ENCODE measurements at places on chromosomes 13 and 19.

GRCh38 chr19:35545855-35546381, 492 bp downstream of the TMEM147 start:
- DNase-seq = no peak

DNA sequence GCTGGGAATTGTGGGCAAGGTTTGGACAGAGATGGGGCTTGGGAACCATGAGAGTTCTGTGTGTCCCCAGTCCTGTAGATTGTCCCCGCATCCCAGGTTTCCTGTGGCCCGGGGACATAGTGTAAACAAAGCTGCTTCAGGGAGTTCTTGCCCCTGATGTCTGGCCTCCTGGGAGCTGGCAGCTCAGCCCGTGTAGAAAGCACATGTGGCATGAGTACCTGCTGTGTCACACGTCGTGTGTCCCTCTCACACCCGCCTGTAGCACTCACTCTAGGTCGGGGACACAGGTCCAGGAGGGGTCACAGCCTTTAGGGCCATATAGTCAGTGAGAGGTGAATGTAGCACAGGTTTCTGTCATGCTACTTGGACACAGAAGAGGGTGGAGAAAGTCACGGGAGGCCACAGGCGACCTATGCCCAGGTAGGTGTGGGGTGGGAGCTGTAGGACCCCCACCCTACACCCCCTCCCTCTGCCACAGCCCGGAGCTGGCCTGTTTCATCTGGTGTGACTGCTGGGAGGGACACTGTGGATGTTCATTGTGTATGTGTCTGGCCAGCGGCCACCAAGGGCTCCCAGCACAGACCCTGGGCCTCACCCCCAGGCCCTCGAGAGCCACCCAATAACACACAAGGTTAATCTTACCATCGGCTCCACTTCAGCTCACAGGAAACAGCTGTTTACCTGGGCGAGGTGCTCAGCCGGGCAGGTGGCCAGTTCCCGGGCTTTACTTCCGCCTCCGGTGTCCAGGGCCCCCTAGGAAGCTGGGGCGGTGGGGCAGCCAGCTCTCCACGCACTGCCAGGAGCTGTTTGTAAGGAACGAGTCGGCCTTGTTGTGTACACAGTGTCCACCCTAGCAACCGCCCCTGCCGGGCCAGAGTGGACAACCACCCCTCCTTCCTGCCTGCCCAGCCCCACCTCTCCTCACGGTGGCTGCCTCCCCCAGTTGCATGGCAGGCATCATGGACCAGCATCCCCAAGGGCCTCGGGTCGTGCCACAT, 49.7 kb downstream of the COMP start:
- no peak for DNase-seq

GRCh38 chr19:44972802-44973201, 17.6 kb downstream of the CLPTM1 start:
- no peak for DNase-seq

DNA sequence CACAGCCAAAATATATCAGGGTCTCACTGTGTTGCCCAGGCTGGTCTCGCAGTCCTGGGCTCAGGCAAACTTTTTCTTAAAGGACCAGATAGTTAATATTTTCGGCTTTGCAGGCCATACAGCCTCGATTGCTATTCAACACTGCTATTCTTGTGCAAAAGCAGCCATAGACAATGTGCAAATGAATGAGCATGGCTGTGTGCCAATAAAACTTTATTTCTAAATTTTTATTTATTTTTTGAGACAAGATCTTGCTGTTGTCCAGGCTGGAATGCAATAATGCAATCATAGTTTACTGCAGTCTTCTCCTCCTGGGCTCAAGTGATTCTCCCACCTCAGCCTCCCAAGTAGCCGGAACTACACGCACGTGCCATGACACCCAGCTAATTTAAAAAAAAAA, 8.2 kb upstream of the PGLS start:
- DNase-seq = no peak

DNA sequence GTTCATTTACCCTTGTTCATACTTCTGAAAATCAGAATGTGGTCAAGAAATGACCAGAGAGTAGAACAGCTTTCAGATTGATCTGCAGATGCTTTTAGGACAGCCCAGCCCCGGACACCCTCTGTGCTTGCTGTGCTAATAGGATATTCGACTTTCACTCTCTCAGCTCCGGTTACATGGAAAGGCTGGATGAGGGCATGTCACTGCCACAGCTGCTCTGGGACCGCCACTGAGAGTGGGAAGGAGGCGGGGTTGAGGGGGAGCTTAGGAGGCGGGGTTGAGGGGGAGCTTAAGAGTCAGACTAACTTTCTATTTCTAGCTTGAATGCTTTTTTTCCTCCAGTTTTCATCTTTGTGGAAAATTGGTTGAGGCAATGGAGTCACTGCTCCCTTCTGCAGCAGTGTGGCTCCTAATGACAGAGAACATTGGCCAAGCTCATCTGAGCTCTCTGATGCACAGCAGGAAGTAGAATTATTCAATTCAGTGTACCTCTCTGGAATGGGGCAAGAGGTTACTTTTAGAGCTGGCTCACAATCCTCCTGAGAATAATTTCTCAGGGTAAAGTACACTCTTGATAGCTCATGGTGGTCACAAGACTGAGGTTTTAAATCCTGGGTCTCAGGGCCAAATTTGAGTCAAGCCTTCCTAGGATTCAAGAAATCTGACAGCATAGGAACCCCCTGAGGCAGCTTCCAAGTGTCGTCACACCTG, 74.6 kb upstream of the NPAS1 start:
- no peak for DNase-seq

GRCh38 chr19:19451429-19452242, 46.2 kb downstream of the GATAD2A start:
- DNase-seq = no peak

DNA sequence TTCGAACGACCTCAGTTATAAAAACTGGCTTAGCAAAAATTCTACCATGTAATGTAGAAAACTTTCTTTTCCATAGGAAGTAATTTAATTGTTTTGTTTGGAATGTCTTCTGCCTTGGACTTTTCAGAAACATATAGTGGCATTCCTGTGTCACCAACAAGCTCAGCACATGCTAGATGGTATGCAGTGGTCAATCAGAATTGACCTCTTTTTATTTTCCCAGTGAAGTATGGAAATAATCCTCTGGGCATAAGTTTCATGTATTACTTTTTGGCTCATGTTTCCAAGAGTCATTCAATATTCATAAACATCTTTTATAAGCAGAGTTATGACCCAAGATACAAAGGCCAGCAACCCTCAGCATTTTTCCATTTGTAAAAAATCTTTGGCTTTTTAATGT, 33.6 kb downstream of the NALCN start:
- DNase-seq = no peak

- no peak for DNase-seq
These were observed 155.5 kb downstream of the FGF9 start for GRCh38 chr13:21826214-21827015.

DNA sequence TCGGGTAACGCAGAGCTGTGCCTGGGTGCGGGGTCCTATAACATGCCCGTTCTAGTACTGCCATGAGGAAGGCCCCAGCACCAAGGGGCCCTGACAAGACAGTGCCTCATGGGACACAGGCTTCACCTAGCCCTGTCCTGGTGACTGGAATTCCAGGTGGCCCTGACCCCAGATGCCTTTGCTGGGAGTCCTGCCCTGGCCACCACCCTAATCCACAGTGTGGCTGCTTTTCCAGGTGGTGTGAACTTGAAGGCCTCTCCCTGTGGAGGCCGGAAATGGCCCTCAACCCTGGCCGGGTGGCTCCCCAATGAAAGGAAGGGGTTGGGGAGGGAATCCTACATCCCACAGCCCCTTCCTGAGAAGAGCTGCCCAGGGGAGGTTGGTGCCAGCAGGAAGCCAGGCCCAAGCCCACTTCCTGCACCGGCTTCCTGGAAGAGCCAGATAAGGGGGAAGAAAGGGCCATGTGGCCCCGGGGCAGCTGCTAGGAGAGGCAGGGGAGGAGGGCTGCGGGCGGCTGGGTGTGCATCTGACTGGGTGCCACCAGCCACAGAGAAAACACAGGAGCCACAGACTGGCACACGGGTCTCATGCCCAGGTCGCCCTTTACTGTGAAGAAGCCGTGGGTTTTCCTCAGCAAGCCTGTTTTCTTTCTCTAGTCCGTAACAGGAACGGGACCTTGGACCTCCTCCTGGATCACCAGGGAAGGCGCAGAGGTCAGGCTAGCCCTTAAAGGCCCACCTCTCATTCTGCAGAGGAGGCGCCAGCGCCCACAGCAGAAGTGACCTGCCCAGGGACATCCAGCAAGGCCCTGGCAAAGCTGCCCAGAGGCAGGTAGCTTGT, 4.7 kb downstream of the LSM4 start:
- DNase-seq = no peak

DNA sequence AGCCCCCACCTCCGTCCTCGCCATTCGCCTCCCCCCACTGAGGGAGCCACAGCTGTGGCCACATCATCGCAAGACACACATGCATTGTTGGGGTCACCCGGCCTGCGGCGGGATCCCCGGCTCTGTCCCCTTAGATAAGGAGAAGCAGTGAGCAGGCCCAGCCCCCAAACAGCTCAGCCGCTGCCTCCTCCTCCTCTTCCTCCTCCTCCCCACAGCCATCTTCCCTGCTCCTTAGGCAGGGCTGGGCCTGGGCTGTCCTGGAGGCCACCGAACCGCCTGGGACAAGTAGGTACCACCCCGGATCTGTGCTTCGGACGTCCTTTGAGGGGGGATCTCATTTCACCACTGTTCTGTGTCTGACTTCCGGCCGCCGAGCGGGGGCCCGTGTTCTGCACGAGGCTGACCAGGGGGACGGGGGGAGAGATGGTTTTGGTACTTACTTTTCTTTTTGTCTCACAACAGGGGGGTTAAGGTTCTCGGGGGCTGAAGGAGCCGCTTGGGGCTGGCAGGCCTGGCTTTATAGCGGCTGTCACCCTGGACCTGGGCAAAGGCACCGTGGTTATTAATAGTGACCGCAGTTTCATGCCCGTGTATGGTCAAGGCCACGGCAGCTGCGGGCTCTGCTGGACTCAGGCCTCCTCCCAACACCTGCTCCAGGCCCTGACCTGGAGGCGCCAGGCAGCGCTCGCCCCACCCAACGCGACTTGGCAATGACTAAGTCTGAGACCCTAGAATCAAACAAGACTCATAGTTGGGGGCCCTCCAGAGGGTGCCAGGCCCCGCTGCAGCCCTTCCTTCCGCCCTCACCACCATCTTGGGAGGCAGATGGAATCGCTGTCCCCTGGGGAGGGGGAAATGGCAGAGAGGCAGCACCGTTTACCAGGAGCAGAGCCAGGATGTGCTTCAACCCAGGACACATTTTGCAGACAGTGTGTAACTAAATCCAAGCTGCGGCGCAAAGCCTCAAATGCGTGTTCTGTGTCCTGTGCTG, 18.3 kb downstream of the NMRK2 start:
- DNase-seq = no peak

Data from epithelial cell of prostate (primary cell).